Esophagus mucosa (tissue), 1 donor: ENCODE measurements at places on chromosomes 5 and 9. TPM values are rescaled to one million over a fixed set of nuclear protein-coding genes. Genes with fewer than 3 reads are reported as not detected.

STK32A gene
- total RNA-seq, result 0.04 TPM

PIP5KL1 gene
- 4.3 TPM for total RNA-seq

LTC4S gene
- 5.1 TPM for total RNA-seq

ELOVL7 gene
- 5.3 TPM for total RNA-seq

ACTBL2 gene
- total RNA-seq, result not detected

GABRA6 gene
- total RNA-seq, result not detected

GDA gene
- total RNA-seq, result 0.52 TPM

CCIN gene
- not detected for total RNA-seq

GPX8 gene
- total RNA-seq, result 6.3 TPM

LHFPL2 gene
- 3.7 TPM for total RNA-seq

PHYHD1 gene
- total RNA-seq, result 12.4 TPM

RLN1 gene
- not detected for total RNA-seq

SLIT3 gene
- 3.5 TPM for total RNA-seq

FAXDC2 gene
- total RNA-seq, result 2.9 TPM

NUDT2 gene
- 19.9 TPM for total RNA-seq

CLIC3 gene
- total RNA-seq, result 154 TPM

HACD4 gene
- 1.6 TPM for total RNA-seq

SVEP1 gene
- total RNA-seq, result 1.2 TPM

TIMD4 gene
- total RNA-seq, result 0.20 TPM

SLC22A4 gene
- 0.28 TPM for total RNA-seq

PCDHB3 gene
- total RNA-seq, result 0.52 TPM

RNF183 gene
- 4.2 TPM for total RNA-seq

PCDHGB2 gene
- 1.2 TPM for total RNA-seq

CNTFR gene
- not detected for total RNA-seq

IFNA21 gene
- total RNA-seq, result not detected

WDR38 gene
- not detected for total RNA-seq

CYLC2 gene
- not detected for total RNA-seq

NR2F1 gene
- 2.7 TPM for total RNA-seq

SPINK4 gene
- total RNA-seq, result not detected

SLC12A7 gene
- total RNA-seq, result 3.0 TPM

MYMK gene
- not detected for total RNA-seq

PPIC gene
- total RNA-seq, result 44.7 TPM

INSYN2B gene
- total RNA-seq, result not detected

LCN15 gene
- not detected for total RNA-seq

IL5 gene
- not detected for total RNA-seq

PIP5K1B gene
- total RNA-seq, result 1.3 TPM

PTGER4 gene
- total RNA-seq, result 1.5 TPM

C5orf52 gene
- not detected for total RNA-seq

OR2K2 gene
- total RNA-seq, result not detected

SH3PXD2B gene
- total RNA-seq, result 16.5 TPM

FOXD4L4 gene
- 0.52 TPM for total RNA-seq
